ENCODE measurements at places on chromosomes 7 and 10.
A peak's percentile ranks its signal among the peaks of the same experiment; 100 is the strongest.

- DNase-seq, result no peak
Observed at GRCh38 chr7:420142-421093, 99.2 kb downstream of the PDGFA start.

DNA sequence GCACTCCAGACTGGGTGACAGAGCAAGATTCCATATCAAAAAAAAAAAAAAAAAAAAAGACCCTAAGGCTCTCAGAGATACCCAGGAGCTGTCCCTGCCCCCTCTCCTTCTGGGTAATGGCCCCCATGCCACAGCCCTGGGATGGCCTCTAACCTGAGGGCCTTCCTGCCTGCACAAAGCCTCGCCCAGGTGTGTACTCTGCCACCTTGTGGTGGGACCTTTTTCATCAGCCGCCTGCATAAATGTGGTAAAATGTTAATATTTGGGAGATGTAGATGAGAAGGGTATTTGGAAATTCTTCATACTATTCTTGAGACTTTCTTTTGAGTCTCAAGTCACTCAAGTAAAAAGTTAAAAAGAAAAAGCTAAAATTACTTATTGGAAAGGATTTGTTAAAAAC, 46.3 kb upstream of the RNF216 start:
- peak; percentile 15 for DNase-seq

DNA sequence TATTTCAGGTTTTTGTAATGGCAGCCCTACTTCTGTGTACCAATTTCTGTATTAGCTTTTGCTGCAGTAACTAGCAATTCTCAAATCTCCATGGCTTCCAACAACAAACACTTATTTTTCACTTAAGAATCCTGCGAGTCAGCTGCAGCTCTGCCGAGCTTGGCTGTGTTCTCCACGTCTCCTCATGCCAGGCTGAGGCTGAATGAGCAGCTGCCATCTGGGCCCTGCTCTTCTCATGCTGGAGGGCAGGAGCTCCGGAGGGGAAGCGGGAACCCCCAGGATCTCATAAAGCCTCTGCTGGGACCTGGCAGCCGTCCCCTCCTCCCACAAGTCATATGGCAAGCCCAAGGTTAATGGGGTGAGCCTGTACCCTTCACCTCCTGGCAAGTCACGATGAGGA, 591.1 kb downstream of the SDK1 start:
- DNase-seq, result no peak

- DNase-seq, result no peak
Observed at GRCh38 chr10:25465582-25466372, 291.0 kb downstream of the GPR158 start.

GRCh38 chr7:47295606-47296005, 286.3 kb downstream of the TNS3 start:
- no peak for DNase-seq

GRCh38 chr7:119392-120163, 72.8 kb upstream of the FAM20C start:
- DNase-seq, result peak; percentile 79

DNA sequence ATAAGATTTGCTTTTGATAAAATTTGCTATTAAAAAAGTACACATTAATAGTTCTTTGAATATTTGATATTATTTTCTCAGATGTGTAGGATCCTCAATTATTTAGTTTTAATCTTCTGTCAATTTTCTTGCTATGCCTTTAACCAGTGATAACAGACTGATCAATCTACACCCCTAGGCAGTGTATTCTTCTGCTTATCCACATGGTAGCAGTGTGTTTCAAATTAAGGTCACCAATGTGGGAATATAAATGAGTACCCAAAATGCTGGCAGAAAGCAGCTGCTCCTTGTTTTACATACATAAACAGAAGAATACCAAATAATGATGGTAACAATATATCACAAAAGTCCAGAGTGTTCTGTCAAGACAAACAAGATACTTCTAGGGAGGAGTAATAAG, 87.0 kb downstream of the SKAP2 start:
- no peak for DNase-seq

DNA sequence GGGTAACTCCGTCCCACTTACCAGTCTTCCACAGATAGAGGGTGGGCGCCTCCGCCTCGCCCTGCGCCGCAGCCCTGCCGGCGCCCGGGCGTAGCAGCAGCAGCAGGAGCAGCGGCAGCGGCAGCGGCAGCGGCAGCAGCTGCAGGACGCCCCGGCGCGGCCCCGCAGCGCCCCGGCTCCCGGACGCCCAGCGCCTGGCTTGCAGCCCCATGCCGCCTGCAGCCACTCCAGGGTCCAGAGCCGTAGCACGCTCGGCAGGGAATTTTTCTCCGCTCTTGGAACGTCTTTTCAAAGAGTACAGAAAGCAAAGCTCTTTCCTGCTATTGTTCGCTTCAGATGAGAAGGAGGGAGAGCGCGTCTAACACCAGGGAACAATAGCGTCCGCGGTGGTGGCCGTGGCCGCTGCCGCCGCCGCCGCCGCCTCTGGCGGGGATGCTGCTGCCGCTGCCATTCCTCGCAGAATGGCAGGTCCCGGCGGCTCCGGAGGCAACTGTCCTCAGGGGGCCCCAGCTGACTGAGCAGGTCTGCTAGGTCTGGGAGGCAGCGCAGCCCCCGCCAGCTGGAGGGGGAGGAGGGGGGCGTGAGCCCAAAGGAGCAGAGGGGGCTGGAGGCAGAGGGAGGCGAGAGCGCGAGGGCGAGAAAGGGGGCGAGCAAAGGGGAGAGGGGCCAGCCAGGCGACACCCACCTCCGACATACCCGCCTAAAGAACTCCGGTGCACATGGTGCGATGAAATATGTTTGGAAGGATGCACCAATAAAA, at the start of gene THSD7A:
THSD7A (minus strand) TSS at position 463 of the 760 bp plus-strand sequence; CDS start at position 211, 252 bp downstream.
- DNase-seq, result peak; percentile 6

- peak; percentile 68 for DNase-seq
Observed at GRCh38 chr7:82805527-82805960, 357.1 kb downstream of the PCLO start.

- no peak for DNase-seq
Observed at GRCh38 chr7:124250297-124251034, 217.6 kb upstream of the TMEM229A start.

DNA sequence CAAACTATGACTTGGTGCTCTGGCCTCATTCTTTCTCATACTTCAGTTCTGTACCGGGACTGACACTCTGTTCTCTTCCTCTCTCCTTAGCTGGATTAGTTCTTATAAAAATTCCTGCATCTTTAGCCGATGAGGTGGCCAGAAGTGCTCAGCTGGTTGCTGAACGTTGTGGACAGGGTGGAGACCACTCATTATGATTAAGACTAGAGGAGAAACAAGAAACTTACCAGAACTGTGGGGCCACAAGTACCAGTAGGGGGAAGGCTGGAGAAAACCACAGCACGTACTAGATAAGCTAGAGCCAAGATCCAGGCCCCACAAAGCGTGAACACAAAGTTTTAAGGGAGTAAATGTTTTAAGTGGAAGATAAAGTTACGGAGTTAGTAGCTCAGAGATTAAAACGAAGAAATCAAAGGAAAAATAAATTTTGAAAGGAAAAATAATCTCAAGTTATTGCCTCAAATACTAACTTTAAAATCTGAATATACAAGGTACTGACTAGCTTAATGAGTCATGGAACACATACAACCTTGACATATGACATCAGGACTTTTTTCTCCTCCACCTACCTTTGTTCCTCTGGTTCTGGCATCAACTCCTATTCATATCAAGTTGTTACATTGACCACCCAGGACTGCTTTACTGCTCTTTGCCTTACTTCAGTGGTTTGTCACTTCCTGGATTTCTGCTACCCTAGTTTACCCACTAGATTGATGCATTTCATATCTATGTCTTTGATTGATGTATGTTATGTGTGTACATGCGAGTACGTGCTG, 469.0 kb downstream of the TFEC start:
- no peak for DNase-seq

GRCh38 chr7:5528815-5529442, 105.3 kb upstream of the TNRC18 start:
- DNase-seq, result no peak

All from suppressor macrophage treated with lipopolysaccharide for 1 hour (primary cell).